ENCODE measurements at places on chromosomes 5 and 9.
A peak's percentile ranks its signal among the peaks of the same experiment; 100 is the strongest.

GRCh38 chr5:32307769-32308194 is 5.0 kb downstream of the MTMR12 start:
- no peak for DNase-seq

- DNase-seq, result no peak
These were observed 183.0 kb downstream of the GLIS3 start for GRCh38 chr9:4116723-4117460.

- DNase-seq, result no peak
These were observed 2.2 kb upstream of the TSPAN17 start for GRCh38 chr5:176644878-176645670.

GRCh38 chr9:91246846-91247245 is 114.9 kb downstream of the AUH start:
- no peak for DNase-seq

- no peak for DNase-seq
These were observed 27.6 kb downstream of the ZNF462 start for GRCh38 chr9:106890608-106891007.

DNA sequence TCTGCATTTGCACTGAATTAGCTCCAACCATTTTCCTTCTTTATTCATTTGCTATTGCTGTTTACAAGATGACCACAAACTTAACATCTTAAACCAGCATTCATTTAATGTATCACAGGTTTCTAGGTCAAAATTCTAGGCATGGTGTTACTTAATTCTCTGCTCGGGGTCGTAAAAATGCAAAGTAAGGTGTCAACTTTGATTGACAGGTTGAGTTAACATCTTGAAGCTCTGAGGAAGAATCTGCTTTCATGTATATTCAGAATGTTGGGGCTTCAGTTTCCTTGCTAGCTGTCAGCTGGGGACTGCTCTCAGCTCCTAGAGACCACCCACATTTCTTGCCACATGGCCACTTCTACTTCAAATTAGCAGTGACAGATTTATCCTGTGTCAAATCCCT is 348.7 kb upstream of the GRIN3A start:
- DNase-seq, result no peak

DNA sequence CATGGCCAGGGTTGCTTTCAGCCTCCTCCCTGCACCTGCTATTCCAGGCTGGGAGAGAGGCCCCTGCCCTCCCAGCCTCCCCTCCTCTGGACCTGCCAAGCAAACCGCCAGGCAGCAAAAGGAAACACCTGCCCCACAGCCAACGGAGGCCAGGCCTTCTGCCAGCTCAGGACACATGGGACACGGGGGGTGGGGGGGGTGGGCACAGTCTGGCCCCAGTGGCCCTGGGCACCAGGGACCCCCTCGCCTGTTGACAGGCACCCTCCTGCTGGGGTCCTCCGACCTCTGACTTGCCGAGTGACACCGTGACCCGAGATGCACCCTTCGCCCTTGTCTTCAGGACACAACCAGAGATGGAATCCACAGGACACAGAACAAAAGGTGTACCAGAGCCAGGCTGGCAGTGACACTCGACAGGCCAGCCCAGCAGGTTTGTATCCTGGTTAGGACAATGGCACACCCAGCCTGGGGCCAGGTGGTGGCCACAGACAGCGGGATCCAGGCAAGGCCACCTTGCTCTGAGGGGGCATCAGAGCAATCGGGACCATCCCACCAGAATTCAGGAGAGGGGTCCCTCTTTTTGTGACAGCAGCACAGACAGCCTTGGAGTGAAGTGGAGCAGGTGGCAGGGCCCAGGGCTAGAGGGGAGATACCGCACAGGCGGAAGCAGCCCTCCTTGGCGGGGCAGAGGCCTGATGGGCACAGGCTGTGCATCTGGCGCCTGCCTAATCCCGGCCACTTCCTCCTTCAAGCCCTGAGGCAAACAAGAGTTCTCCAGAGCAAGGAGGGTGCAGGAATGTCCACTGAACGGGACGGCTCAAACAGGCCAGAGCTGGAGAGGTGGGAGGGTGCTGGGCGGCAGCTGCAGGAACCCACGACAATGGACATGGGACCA is 1.3 kb upstream of the TMEM210 start:
- no peak for DNase-seq

DNA sequence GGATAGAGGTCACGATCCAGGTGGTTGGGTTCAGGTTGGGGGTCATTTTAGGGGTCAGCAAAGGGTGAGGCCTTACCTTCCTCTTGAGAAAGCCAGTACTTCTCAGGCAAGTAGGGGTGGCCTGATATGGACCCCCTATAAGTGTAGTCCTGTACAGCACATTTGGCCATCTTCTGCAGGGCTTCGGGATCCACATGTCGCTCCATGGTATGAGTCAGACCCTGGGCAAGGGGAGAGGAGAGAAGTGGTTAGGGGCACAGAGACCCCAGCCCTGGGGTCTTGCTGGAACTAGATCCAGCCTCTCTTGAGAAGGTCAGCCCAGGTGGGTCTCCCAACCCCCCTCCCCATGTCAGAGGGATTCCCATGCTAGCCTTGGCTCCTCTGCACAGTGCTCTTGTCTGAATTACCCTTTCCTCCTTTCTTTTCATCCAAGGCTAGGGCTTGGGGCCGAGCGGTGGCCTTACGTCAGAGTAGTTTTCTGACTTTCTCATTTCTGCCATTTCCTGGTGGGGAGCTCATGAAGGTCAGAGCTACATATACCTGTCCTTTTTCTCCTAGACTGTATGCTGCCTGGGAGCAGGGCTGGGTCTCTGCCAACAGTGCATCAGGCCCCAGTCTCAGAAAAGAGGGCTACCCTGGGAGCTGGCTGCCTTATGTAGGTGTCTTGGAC is 9.0 kb upstream of the MYORG start:
- DNase-seq, result no peak

DNA sequence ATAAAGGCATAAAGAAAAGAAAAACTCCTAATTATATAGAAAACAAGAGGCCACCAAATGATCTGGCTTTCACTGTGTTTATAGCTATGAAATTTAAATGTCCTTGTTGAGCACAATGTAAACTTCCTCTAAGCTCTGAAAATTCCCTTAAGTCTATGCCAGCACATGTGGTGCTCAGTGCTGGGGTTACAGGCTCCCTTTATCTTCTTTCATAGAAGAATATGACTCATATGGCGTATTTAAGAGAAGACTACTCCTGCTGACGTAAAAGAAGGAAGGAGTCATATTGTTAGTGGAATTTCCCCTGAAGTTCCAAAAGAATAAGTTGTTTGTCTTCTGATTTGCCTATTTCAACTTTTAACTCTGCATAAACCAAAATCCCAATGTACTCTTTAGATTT is 30.4 kb downstream of the RNF145 start:
- DNase-seq, result peak; percentile 17

DNA sequence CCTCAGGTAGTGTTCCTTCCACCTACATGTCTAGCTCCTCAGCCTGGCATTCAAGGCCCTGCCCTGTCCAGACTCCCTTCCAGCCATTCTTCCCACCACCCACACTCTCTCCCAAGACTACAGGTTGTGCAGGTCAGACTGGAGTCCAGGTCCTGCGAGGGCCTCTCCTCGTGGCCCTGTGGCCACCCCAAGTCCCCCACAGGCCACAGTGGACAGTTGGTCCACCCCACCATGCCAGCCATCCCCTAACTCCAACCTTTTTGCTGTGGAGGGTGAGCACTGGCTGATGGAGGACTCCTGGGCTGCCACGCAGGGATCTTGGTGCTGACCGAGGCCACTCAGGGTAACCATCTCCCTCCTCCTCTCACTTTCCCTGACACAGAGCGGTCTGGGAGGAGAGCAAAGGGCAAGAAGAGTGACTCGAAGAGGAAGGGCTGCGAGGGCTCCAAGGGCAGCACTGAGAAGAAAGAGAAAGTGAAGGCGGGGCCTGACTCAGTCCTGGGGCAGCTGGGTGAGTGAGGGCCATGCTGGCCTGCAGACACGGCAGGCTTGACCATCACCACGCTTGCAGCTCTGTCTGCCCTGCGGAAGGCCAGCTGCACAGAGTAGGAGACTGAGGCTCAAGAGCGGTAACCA is 51.0 kb downstream of the JADE2 start:
- no peak for DNase-seq

- DNase-seq, result no peak
These were observed 18.8 kb upstream of the FANCC start for GRCh38 chr9:95336281-95336680.

DNA sequence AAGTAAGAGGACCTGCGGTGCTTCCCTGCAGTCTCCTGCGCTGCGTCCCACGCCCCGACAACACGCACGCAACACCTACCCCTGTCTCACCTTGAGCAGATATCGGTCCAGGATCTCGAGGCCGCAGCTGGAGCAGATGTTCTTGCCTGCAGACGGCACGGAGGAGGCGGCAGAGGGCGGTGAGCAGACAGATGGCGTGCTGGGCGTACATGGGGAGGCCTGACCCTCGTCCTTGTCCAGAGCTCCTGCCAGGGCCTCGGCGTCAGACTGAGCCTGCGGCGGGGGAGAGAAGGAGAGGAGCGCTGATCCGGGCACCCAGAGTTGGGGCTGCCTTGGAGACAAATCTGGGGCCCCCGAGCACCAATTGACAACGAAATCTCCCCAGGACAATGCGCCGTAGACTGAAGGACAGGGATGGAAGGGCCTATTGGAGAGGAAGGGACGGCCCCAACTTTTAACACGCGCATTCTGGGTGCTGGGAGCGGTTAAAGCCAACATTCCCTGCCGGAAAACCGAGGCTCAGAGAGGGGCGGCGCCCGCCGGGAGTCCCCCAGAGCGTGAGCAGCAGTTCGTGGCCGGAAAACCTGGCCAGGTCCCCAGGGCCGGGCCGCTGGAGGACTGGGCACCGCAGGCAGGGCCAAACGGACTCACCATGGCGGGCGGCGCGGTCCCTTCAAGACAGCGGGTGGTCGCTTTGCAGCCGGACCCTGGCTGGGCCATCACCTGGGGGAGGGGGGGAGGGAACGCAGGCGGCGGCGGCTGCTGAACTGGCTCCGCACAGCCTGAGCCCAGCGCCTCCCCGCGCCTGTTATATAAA is 1.8 kb downstream of the LHX6 start:
- no peak for DNase-seq

DNA sequence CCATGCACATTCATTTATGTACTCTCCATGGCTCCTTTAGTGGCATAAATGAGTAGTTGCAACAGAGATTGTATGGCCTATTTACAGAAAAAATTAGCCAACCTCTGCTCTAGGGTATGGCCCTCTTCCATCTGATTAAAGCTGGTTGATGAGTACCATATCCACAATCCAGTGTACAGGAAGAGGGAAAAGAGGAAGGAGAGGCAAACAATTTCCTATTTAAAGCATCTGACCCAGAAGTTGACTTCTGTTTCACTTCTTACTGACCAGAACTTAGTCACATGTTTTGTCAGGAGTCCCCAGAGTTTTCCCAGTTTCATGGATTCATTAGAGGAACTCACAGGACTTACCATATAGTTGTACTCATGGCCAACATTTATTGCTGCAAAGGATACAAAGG is 68.6 kb upstream of the STARD4 start:
- no peak for DNase-seq

DNA sequence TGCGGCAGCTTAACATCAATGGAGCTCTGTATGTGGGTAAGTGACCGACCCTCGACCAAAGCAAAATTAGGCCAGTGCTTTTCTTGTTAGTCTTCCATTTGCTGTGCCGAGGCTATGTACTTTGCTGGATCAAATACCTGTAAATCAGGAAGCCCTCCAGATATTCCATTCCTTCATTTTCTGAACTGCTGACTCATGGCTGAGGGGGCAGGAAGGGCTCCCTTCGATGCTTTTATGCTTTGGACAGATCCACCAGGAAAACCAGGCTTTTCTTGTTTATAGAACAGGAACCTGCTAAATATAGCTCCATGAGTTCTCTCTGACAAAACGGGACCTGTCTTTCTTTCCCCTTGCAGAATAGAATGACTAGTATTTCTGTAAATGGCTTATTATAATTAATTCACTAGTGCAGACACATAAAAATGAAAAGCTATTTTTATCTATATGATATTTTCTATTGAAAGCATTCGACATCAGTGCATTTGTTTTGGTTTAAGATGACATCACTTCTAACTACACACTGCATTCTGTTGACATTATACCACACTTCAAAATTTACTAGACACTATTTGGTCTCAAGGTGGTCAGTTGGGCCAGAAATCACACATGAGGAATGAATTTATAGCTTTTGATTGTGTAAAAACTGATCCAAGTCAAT is 93.3 kb downstream of the LIFR start:
- DNase-seq, result no peak

GRCh38 chr9:136720898-136721338 is 8.5 kb downstream of the DIPK1B start:
- DNase-seq, result no peak

DNA sequence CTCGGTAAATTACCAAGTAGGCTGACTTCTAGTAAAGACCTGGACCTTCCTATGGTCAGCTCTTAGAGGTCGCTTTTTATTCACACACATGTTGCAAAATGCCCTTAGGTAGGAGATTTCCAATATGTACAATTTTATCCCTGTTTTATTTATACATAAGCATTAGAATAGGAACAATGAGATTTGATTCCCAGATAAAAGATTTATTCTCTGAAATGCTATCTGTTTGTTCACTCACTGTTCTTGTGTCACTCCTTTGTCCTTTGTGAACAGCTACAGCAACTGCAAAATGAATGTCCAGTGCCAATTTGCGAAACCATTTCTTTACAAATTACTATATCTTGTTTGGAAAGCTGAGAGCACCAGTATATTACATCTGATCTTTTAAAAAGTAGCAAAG is 991.5 kb upstream of the TYRP1 start:
- no peak for DNase-seq

DNA sequence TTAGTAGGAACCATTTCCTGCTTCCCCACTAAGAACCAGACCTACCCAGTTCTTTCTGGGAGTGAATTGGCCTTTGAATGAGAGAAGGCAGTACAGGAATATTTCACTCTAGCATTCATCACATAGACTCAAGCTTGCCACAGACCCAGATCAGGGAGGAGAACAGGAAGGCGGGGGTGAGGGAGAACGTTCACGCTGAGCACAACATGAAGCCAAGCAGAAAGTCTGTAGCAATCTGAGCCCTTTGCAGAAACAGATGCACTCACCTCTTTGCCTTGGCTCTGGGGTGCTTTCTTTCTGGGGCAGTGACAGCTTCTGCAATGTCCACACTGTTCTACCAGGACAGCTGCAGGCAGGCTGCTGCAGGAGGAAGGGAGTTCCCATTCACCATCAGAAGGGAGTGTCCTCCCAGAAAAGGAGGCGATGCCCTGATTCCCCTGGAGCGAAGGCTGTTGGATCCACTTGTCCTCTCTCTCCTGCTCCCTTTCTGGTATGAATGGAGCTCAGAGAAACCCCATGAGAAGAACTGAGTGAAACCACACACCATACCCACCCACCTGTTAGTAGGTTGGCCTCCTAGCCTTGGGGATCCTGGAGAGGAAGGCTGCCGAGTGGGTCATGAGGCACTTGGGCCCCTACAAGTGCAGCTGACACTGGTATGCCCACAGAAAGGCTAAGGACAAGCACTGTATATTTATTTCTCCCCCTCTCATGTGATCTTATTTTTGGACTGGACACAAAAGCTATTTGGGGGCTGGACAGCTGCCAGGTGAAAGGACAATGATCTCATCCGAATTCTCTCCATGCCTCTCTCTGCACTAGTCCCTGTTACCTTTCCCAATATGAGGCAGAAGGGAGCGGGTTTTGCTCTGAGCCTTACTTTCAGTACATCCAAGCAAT is 11.7 kb upstream of the FGF1 start:
- no peak for DNase-seq

- no peak for DNase-seq
These were observed 32.4 kb upstream of the CEP120 start for GRCh38 chr5:123455640-123456039.

Measured in stimulated activated CD4-positive, alpha-beta T cell treated with anti-CD3 and anti-CD28 coated beads, Interleukin-4, amount 100 ng/mL, for 4 hours (primary cell).